Left lobe of liver (tissue), 2 donors: ENCODE measurements at places on chromosomes 3 and 15. TPM values are rescaled to one million over a fixed set of nuclear protein-coding genes. Genes with fewer than 3 reads are reported as not detected.

DNA sequence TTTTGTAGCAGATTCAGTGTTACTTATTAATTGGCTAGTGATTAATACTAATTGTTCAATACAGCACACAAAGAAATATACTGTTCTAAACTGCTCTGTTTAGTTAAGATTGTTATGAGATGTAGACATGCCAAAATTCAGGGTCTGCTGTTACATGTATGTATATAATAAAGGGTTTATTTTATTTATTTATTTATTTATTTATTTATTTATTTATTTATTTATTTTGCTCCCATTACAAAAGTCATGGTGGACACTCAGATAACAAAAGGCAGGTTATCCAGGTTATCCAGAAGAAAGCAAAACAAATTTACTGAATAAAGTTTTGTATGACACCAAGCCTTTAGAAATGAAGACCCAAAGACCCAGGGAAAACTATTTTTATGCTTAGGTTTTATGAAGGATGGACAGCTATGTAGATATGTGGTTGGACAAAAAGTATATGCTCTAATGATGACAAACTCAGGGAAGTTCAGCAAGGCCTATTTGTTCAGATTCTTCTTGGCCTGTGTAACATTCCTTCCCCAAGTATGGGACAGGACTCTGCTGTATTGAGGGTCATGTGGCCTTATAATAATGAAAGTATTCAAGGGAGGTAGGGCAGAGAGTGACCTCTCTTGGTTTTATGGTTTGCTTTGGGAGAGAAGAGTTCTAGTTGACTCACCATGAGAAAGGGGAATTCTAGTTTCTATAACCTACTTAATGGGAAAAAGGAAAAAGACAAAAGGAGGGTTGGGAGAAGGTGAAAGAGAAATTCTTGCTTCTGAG lies 1056.8 kb downstream of the ROBO2 start:
- DNase-seq, result no peak

DNA sequence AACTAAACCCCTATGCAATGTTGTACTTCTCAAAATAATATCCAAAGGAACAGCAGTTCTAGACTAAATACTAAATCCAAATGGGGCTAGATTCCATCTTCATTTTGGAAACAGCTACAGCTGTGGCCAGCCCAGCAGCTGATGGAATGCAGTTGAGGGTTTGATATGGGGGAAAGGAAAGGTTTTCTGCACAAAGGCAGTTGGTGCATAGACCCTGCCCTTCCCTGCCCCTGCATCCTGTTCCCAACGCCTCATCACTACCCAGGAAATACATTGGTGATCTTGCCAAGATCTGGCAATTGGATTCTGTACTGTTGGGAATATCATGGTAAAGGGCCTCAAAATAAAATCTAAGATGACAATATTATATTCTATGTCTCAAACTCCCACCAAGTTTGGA lies 43.9 kb downstream of the DTWD1 start:
- DNase-seq, result no peak

- no peak for DNase-seq
Observed at GRCh38 chr3:77298417-77298816, 258.5 kb downstream of the ROBO2 start.

GRCh38 chr3:69540706-69541581 lies 155.1 kb upstream of the FRMD4B start:
- no peak for DNase-seq

- DNase-seq, result no peak
Observed at GRCh38 chr3:120357807-120358206, 8.7 kb upstream of the LRRC58 start.

DNA sequence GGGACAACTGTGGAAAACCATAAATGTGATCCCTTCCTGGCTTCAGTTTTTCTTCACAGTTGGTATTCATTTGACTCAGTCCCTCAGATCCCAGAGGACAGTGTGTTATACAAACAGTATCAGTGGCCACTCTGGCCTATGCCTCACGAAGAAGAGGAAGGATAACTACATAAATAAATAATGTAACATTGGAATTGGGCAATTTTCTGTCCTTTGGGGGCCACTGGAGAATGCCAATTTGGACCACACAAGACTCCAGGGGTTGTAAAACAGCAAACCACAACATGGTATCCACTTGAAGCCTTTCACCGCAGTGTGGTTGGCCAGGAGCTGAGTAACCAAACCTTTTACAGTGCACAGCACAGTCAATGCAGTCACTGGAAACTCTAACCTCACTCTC lies 1077.0 kb downstream of the ROBO2 start:
- DNase-seq, result no peak

DNA sequence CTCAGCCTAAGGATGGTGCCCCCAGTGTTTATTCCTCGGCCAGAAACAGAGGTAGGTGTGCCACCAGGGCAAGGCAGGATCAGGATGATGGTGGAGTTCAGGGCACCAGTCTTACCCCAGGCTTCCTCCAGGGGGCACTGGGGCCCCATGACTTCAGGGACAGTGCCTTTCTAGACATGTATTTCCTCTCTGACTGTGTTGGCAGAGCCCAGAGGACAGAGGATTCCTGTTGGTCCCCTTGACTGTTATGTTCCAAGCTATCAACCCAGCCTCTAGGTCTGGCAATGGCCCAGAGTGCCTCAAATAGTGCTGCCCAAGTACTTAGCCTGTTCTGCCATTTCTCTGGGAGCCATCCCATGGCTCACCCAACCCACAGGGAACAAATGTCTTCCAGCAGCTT lies 2.8 kb downstream of the HEMK1 start:
- peak; percentile 84 for DNase-seq

DNA sequence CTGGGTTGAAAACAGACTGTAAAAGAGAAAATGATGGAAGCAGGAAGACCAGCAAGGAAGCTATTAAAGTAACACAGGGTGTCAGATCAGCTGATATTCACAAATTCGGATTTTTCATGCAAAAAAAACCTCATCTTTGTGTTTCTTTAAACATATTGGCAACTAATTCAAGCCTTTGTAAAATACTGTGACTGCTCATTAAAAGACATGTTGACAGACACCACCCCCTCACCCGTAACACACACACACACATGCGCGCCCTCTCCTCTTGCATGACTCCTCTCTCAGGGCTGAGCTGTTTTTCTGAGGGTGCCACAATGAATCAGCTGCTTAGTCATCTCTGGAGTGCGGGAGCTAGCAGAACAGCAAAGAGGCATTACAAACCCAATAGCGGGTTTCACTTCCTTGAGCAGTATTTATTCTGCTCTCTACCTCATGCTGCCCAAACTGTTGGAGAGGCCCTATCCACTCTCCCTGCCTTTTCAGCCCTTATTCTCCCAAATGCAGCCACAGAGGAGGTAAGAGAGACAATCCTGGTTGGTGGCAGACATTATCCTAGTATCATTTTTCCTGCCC lies 35.8 kb upstream of the CCDC80 start:
- no peak for DNase-seq

KNL1 gene
- 1.7 TPM for total RNA-seq

HTR3C gene
- total RNA-seq, result not detected

C3orf20 gene
- 0.13 TPM for total RNA-seq

ARPIN gene
- total RNA-seq, result 6.2 TPM
